Tracheal epithelial cell (primary cell): ENCODE measurements at places on chromosomes 4 and X. TPM values are rescaled to one million over a fixed set of nuclear protein-coding genes. Genes with fewer than 3 reads are reported as not detected.

Gene DMRTC1
- total RNA-seq: not detected in 2 replicates

Gene DRD5
- 0.21 TPM in 1 of 2 replicates, not detected in the other for total RNA-seq

Gene AVPR2
- total RNA-seq: 0.48 TPM in 1 of 2 replicates, not detected in the other

Gene MAGEB2
- not detected in 2 replicates for total RNA-seq

Gene ARHGAP36
- total RNA-seq: not detected in 2 replicates

Gene F11
- total RNA-seq: not detected in 2 replicates

Gene KIF4A
- 0.43 and 1.4 TPM in 2 replicates for total RNA-seq

Gene RBPJ
- 28.6 and 35.7 TPM in 2 replicates for total RNA-seq

Gene F8A1
- total RNA-seq: 3.9 TPM in 1 of 2 replicates, not detected in the other

Gene EREG
- 15.6 and 19.3 TPM in 2 replicates for total RNA-seq

Gene IL3RA
- total RNA-seq: not detected in 2 replicates

Gene FOXR2
- not detected in 2 replicates for total RNA-seq

Gene MAD2L1
- total RNA-seq: 2.3 and 4.1 TPM in 2 replicates

Gene ASB12
- total RNA-seq: not detected in 2 replicates

Gene FANCB
- 2.4 and 3.0 TPM in 2 replicates for total RNA-seq
